ENCODE measurements at places on chromosomes 2 and 18.

- no peak for DNase-seq
Observed at GRCh38 chr2:118549503-118549902, 297.9 kb downstream of the EN1 start.

- DNase-seq: no peak
Observed at GRCh38 chr2:181697126-181697525, 16.8 kb upstream of the NEUROD1 start.

GRCh38 chr2:132651115-132652045 lies 18.6 kb downstream of the LYPD1 start:
- DNase-seq: peak; percentile 51

GRCh38 chr2:108986916-108987510 lies 2.0 kb downstream of the EDAR start:
- DNase-seq: no peak

DNA sequence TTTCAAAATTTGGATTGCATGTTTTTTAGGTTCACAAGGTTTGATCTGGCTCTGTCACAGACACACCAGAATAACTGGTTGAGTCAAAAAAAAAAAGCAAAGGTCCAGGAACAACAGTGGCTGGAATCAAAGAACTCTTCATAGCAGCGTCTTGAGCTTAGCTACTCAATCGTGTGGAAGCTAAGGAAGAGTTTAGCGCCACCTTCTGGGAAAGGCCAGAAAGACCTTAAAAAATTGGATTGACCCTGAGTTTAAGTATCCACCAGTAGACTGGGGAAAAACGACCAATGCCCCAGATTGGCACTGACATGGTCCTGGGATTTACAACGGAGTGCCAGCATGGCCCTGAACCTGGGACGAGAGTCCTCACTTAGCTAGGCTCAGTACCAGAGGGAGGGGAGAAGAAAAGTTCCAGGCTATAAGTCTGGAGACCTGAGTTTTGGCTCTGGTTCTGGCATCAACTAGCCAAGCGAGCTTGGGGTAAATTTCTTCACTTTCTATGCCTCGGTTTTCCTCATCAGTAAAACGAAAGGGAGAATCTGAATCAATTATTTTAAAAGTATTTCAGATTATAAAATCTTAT lies 71.1 kb upstream of the TFCP2L1 start:
- peak; percentile 66 for DNase-seq

All from AG08396 (cell line).